ENCODE measurements at places on chromosomes 12 and 14. TPM values are rescaled to one million over a fixed set of nuclear protein-coding genes. Genes with fewer than 3 reads are reported as not detected.

- no peak for DNase-seq
Observed at GRCh38 chr12:129530984-129531383, 372.8 kb downstream of the TMEM132D start.

Gene MGP
- 2,401 TPM for total RNA-seq

DNA sequence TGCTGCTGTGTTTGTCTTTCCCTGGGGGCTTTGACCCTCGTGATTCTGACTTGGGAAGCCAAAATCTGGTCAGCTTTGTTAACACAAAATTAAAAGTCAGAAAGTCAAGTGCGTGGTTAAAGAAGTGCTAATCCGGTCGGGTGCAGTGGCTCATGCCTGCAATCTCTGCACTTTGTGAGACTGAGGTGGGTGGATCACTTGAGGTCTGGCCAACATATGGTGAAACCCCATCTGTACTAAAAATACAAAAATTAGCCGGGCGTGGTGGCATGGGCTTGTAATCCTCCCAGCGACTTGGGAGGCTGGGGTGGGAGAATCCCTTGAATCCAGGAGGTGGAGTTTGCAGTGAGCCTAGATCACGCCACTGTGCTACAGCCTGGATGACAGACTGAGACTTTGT lies 844.6 kb downstream of the VRK1 start:
- no peak for DNase-seq

Gene SCN8A
- 1.2 TPM for total RNA-seq

- DNase-seq: no peak
Observed at GRCh38 chr12:3122841-3123678, 45.9 kb downstream of the TSPAN9 start.

GRCh38 chr12:6606331-6607131 lies 648 bp downstream of the CHD4 start:
- DNase-seq: peak; percentile 91

DNA sequence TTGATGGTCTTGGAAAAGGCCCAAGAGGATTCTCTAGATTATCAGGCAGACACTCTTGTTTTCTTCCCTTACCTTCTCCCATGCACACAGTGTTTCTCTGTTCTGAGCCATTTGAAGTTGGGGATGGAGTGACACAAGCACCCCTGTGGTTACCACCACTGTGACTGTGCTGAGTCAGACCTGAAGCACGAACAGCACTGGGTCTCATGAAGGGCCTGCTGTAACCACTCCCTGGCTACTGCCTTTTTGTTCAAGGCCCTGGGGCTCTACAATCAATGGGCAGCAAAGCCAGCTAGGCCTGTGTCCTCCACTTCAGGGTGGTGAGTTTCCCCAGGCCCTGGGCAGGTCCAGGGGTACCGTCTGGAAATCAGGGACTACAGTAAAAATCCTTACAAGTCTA lies 65.5 kb downstream of the TSPAN8 start:
- DNase-seq: peak; percentile 65

GRCh38 chr12:111756681-111757080 lies 10.1 kb upstream of the ALDH2 start:
- no peak for DNase-seq

Gene AQP2
- not detected for total RNA-seq

- no peak for DNase-seq
Observed at GRCh38 chr12:57299514-57300016, 48.6 kb upstream of the STAC3 start.

- no peak for DNase-seq
Observed at GRCh38 chr12:40034712-40035111, 71.2 kb downstream of the SLC2A13 start.

GRCh38 chr12:94149119-94149780 lies 873 bp downstream of the PLXNC1 start:
- no peak for DNase-seq

GRCh38 chr12:4909734-4910501 lies at the start of gene KCNA1:
Gene KCNA1 (plus strand): TSS chr12:4909905. CDS start chr12:4911379, 1,474 bp downstream.
- DNase-seq: no peak

Gene IFNG-AS1
- total RNA-seq: not detected

Gene SLC7A8
- total RNA-seq: 33.4 TPM

DNA sequence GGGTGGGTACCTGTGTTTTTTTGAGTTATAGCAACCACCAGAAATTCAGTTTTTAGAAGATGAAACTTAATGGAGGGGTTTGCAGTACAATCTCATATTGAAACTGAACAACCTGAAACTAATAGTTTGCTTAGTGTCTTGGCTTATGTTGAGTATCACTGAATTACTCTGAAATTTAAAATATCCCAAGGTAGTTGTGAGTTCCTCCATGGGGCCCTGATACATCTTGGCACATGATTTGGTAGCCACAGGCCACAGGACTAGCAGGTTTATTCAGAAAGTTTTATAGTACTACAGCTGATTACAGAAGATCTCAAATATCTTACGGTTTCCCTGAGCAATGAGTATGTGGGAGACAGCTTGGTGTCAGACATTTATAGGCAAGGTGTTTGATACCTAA lies 10.4 kb downstream of the PTGES3 start:
- DNase-seq: no peak

- DNase-seq: no peak
Observed at GRCh38 chr12:25926536-25926935, 31.9 kb upstream of the RASSF8 start.

Gene PLEKHD1
- 0.19 TPM for total RNA-seq

GRCh38 chr14:20606190-20606901 lies 15.2 kb upstream of the RNASE12 start:
- DNase-seq: no peak

DNA sequence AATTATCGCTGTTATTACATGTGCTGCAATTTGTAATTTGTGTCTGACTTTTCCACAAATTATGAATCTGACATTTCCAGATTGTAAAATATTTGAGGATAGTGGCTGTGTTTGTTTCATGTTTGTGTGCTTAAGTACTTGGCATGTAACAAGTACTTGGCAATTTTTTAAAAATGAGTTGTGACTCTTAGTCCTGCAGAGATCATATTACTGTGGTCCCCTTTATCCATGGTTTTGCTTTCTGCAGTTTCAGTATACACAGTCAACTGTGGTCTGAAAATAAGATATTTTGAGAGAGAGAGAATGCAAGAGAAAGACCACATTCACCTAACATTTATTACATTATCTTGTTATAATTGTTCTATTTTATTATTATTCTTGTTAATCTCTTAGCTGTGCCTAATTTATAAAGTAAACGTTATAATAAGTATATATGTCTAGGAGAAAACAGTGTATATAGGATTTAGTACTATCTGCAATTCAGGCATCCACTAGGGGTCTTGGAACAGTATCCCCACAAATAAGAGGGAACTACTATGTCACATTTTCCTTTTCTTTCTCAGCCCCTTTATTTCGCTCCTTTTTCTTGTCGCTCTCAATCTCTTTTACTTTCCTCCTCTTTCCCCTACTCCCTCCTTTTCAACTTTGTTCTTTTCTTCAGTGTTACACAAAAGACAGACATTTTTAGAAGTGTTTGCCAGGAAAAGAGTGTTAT lies 176.1 kb downstream of the FUT8 start:
- DNase-seq: no peak

DNA sequence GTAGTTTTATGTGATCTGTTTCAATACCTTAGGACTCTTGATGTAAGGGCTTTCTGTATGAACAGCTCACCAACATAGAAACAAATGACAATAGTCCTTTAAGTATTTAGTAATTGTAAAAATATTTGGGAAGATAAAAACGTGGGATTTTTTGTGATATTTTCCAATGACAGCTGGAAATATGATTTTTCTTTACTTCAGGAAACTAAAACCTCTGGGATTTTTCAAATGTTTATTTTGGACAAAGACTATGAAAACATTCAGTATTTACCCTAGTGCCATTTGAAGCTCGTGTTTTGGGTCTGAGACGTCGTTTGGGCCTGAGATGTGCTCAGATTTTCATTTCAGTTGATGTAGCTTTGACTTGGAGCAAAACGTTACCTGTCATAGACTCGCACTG lies 240.0 kb downstream of the BMP4 start:
- DNase-seq: no peak

GRCh38 chr12:9910716-9911421 lies 21.3 kb downstream of the CLEC2A start:
- no peak for DNase-seq

DNA sequence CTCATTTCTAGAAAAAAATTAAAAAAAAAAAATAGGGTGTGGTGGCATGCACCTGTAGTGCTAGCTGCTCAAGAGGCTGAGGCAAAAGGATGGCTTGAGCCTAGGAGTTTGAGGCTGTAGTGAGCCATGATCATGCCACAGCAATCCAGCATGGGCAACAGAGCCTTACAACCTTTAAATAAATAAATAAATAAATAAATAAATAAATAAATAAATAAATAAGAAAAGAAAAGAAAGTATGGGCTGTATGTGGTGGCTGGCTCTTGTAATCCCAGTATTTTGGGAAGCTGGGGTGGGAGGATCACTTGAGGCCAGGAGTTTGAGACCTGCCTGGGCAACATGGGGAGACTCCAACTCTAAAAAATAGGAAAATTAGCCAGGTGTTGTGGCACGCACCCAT lies 308.2 kb downstream of the ACSS3 start:
- no peak for DNase-seq

- no peak for DNase-seq
Observed at GRCh38 chr14:61322011-61322798, 826 bp downstream of the PRKCH start.

DNA sequence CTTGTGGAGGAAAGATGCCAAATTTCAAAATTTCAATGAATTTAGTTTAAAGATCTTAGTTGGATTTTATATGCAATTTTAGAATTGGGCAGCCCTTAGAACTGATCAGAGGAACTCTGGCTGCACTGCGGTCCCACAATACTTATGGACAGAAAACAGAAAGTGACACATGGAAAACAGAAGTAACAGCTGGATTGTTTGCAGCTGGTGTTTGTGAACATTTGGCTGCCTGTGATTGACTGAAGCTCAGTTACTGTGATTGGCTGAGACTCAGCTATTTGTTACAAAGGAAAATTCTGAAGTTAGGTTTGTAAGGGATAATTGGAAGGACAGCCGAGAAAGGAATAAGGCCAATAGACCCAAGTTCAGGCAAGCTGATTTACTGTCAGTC lies 10.0 kb upstream of the KRT86 start:
- DNase-seq: no peak

- no peak for DNase-seq
Observed at GRCh38 chr12:53308276-53308675, 8.8 kb downstream of the MYG1 start.

Gene PLCZ1
- total RNA-seq: not detected

Gene GZMB
- total RNA-seq: 2.0 TPM

Gene RHEBL1
- total RNA-seq: 0.42 TPM

Data from mesenteric fat pad (tissue), 1 donor.